ENCODE measurements at places on chromosomes 6 and 20. TPM values are rescaled to one million over a fixed set of nuclear protein-coding genes. Genes with fewer than 3 reads are reported as not detected.

Gene GSTA2
- total RNA-seq, result not detected

Gene MYMX
- 0.33 TPM for total RNA-seq

Gene DCDC2
- total RNA-seq, result 0.03 TPM

Gene C6orf52
- total RNA-seq, result not detected

Gene ABRACL
- 17.8 TPM for total RNA-seq

Gene LPA
- total RNA-seq, result not detected

Gene SIRPD
- total RNA-seq, result not detected

Gene PTGIS
- total RNA-seq, result 121 TPM

Gene SRSF6
- 44.6 TPM for total RNA-seq

Gene EEF1A2
- 3.5 TPM for total RNA-seq

Gene COL10A1
- 0.39 TPM for total RNA-seq

Gene AHCY
- 96.2 TPM for total RNA-seq

Gene ZBP1
- not detected for total RNA-seq

Gene GSTA4
- 21.1 TPM for total RNA-seq

All from smooth muscle cell of the pulmonary artery (primary cell).